Hematopoietic multipotent progenitor cell treated with erythropoietin and hydrocortisone succinate and interleukin-3 and kit ligand, for 6 days (in vitro differentiated cells): ENCODE measurements at places on chromosomes 1 and 21.

GRCh38 chr1:243799908-243800307, 50.1 kb downstream of the AKT3 start:
- no peak for DNase-seq

- DNase-seq, result no peak
Measured at GRCh38 chr1:118322331-118322730, 137.3 kb upstream of the SPAG17 start.

GRCh38 chr1:182622901-182623528, 18.8 kb upstream of the RGS16 start:
- DNase-seq, result no peak

DNA sequence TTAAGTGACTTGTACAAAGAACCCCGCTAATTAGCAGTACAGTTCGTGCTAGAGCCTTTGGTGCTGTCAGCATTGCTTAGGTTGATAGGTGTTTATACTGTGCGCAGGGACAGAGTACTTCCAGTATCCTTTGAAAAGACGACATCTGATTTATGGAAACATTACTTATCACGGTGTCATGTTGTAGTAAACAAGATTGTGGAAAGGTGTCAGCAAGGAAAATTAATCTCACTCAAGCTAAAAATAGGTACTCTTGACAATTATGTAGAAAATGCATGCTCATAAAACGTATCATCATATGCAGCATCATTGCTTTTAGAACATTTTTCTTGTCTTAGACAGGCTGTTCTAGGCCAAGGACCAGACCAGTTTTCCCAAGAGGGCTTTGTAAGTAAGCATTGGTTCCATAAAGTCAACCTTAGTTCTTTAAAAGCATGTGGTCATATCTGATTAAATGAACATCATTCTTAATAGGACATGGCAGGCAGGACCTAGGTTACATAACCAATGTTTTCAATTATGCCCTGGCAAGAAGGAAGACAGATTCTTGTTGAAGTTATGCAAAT, 33.0 kb downstream of the SH3BGR start:
- no peak for DNase-seq

- peak; percentile 95 for DNase-seq
Measured at GRCh38 chr1:35499652-35500176, 57.5 kb downstream of the KIAA0319L start.

DNA sequence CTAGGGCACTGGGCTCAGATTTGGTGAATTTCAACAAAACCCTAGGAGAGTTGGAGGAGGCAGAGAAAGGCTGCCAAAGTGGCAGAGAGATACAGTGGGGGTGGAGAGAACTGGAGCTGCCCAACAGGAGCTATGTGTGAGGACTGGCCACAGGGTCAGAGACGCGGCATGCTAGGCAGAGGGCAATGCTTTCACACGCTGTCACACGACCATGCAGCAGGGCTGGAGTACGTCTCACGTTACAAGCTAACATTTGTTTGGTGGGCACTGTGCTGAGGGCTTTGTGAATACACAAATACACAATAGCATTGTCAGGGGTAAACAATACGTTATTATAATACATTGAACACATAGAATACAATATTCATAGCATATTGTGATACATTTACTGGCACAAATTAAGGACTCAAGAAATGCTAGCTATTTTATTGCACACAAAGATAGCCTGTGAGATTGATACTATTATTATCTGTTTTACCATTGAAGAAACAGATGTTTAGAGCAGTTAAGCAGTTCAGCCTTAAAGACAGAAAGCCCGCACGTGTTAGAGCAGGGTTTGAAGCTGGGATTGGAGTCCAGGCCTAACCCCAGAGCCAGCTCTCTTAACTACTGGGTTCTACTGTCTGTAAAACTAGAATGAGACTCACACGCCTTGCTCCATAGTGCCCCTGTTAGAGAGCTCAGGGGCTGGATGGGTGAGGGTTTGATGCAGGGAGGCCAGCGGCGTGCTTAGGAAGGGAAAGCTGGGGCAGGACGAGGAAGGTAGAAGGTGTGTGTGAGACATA, 4.5 kb downstream of the RAB7B start:
- DNase-seq, result no peak

DNA sequence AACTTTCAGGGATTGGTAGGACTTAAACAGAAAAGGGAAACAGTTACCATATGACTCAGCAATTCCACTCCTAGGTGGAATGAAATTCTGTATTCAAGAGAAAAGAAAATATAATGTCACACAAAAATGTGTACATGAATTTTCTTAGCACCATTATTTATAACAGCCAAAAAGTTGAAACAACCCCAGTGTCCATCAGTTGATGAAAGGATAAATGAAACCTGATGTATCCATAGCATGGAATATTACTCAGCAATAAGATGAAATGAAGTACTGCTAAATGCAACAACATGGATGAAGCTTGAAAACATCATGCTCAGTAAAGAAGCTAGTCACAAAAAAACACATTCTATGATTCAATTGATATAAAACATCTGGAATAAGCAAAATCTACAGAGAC, 15.5 kb downstream of the EEIG2 start:
- DNase-seq, result no peak

GRCh38 chr1:238345837-238346236, 455.1 kb upstream of the ZP4 start:
- DNase-seq, result no peak

GRCh38 chr1:156767879-156768604, 707 bp downstream of the PRCC start:
- DNase-seq, result peak; percentile 56

DNA sequence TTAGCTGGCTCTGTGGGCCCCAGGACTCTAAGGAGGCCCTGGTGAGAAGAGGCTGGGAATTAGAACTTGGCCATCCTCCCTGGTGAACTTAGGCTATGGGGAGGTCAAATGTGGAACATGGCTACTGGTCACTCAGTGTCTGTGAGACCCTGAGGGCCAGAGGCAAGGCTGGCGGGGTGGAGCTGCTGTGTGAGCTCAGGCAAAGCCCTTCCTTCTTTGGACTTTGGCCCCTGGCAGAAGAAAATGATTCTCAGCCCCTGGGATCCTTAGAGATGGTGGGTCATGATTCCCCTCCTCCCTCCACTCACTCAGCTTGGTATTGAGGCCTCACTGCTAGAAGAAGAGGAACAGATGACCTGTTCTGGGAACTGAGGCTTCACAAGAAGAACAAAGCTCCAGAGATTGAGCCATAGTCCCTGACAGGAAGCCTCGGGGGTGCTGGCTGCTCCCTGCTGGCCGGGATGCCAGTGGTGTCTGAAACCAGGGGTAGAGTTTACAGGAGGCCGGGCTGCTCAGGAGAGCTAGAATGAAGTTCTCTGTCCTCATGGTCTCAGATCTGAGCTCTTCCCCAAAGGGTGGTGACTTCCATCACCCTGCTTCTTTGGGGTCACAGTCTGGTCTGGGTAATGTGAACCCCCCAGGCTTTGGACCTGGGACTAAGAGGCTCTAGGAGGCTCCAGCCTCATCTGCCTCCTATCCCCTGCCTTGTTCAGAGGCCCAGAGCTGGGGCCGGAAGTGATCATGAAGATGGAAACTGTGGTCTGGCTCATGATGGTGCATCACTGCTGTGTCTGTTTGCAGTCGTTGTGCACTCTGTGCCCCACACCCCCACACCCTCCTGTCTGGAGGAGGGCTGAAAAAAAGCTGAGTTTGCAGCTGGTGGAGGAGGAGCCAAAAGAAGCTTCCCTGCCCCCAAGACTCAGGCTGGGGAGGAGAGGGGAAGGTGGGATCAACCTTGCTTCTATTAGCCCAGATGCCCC, 905 bp downstream of the BTBD19 start:
- peak; percentile 76 for DNase-seq

GRCh38 chr1:27406362-27406680, 13.9 kb downstream of the GPR3 start:
- no peak for DNase-seq

- DNase-seq, result no peak
Measured at GRCh38 chr1:164592634-164593033, 33.6 kb downstream of the PBX1 start.
